ENCODE measurements at places on chromosomes 6 and 20.

DNA sequence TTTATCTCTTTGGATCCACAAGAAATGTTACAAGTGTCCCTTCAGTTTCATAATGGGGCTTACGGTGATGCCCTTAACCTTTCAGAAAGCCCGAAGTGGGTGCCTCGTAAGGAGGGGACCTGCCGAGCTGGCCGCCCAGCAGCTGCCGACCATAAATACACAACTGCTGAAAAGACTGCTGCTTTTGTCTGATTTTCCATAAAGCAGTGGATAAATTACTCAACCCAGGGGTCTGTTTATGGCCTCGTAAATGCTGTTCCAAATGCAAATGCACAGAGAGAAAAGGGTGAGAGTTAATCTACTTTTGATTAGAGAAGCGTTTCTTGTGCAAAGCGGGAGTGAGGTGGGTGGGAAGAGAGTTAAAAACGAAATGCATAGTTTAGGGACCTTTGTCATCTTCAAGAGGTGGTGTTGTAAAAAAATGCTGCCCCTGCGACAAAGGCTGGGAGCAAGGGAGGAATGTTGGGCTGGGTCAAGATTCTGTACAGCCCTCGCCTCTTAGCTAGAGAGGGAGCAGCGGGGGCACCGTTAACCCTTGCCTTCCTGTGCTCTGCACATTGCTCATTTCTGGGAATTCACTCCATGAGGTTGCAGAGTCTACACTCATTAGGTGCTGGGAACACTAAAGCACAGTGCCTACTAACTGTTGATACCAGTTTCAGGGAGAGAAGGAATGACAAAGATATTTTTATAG lies 112.0 kb upstream of the MTHFD1L start:
- no peak for DNase-seq
- H3K27ac ChIP-seq, result peak overlapping the region; percentile 46
- H3K4me3 ChIP-seq, result peak overlapping the region; percentile 52
- H3K36me3 ChIP-seq, result no peaks in the 10 kb centered on the region
- peaks cover 12% of the 10 kb centered on the region for H3K4me1 ChIP-seq

DNA sequence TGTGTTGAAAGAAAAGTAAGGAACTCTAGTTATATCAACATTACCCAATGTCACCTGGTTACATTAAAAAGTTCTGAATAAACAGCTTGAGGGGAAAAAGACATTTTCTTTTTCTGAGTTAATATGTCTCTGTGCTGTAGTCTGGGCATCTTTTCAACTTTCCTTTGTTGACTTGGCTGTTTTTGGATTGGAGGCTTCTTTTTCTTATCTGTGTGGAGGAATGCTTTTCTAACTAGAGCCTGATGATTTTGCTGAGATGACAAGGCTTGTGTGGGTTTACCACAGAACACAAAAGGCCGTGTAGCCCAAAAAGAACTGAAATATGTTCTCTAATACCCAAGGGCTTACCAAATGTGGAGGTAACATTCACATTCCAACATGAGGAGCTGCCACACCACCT lies 161.8 kb downstream of the KCNQ5 start:
- H3K27ac ChIP-seq, result no peak overlapping the region
- H3K4me1 ChIP-seq, result peaks cover 6% of the 10 kb centered on the region
- DNase-seq, result no peak
- no peaks in the 10 kb centered on the region for H3K27me3 ChIP-seq
- H3K4me3 ChIP-seq, result no peak overlapping the region

- no peak overlapping the region for H3K4me3 ChIP-seq
- peaks cover 19% of the 10 kb centered on the region for H3K4me1 ChIP-seq
- no peaks in the 10 kb centered on the region for H3K36me3 ChIP-seq
- no peak overlapping the region for H3K27ac ChIP-seq
Observed at GRCh38 chr6:110688661-110689268, 126.5 kb downstream of the CDK19 start.

GRCh38 chr6:46271107-46271506 lies 100.3 kb upstream of the ENPP5 start:
- H3K4me1 ChIP-seq, result no peaks in the 10 kb centered on the region
- H3K36me3 ChIP-seq, result no peaks in the 10 kb centered on the region
- H3K4me3 ChIP-seq, result no peak overlapping the region
- H3K27me3 ChIP-seq, result no peaks in the 10 kb centered on the region
- DNase-seq, result no peak

GRCh38 chr6:145547594-145548335 lies 187.6 kb downstream of the EPM2A start:
- DNase-seq, result no peak
- H3K4me3 ChIP-seq, result no peak overlapping the region
- H3K36me3 ChIP-seq, result no peaks in the 10 kb centered on the region

DNA sequence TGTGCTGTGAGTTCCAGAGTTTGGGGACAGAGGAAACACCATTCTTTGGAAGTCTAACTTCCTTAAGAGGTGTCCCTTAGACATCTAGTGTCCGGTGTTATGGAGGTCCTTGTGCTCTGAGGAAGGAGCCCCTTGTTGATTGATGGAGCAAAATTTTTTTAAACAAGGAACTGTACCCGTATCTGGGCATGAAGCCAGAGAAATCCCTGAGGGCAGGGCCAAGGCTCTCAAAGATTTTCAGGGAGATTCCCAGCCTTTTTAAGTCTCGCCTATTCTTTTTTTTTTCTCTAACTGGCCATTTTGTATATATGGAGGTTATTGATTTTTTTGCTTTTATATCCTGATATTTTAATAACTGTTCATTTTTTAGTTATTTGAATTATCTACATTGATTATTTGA lies 45.9 kb downstream of the TRIM38 start:
- H3K27me3 ChIP-seq, result no peaks in the 10 kb centered on the region
- no peaks in the 10 kb centered on the region for H3K36me3 ChIP-seq
- H3K4me1 ChIP-seq, result peaks cover 22% of the 10 kb centered on the region
- no peak overlapping the region for H3K27ac ChIP-seq
- DNase-seq, result no peak

- H3K27me3 ChIP-seq, result peaks cover 97% of the 10 kb centered on the region
- no peak overlapping the region for H3K27ac ChIP-seq
- peaks cover 63% of the 10 kb centered on the region for H3K4me1 ChIP-seq
- DNase-seq, result no peak
Observed at GRCh38 chr6:98835149-98836024, 1.0 kb downstream of the POU3F2 start.

DNA sequence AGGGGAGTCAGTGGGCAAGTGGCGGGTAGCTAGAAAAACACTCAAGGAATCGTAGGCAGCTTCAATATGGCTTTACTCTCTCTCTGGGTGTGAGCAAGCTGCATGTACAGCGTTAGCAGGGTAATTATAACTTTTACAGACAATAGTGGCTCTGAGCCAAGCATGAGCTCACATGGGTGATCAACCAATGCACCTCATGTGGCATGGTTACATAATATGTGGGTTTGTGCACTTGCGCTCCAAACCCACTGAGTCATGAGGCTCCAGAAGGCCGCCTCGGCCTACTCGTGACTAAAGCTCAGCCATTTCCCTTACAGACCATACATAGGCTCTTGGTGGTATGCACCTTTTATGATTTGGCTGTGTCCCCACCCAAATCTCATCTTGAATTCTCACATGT lies 78.4 kb upstream of the FBXL4 start:
- peaks cover 5% of the 10 kb centered on the region for H3K4me1 ChIP-seq
- no peak overlapping the region for H3K27ac ChIP-seq
- no peak overlapping the region for H3K4me3 ChIP-seq
- DNase-seq, result no peak

GRCh38 chr20:15889514-15890256 lies 683.6 kb downstream of the KIF16B start:
- peaks cover 41% of the 10 kb centered on the region for H3K4me1 ChIP-seq
- no peak overlapping the region for H3K4me3 ChIP-seq
- DNase-seq, result no peak

DNA sequence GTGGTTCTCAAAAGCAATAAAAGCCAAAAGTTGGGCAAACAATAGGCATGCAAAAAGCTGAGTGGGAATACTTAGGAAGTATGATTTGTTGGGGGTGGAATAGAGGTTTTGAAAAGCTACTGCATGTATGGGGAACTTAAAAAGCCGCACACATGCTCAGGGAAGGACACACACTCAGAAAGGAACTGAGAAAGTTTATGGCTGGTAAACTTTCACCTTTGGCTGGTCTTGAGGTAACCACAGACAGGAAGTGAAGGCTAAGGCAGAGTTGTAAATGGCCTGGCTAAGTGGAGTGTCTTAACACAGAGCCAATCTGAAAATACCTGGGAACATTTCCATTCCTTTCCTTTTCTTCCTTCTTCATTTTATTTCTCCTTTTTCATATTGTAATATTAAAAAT lies 134.5 kb upstream of the EXOC2 start:
- H3K4me3 ChIP-seq, result no peak overlapping the region
- DNase-seq, result no peak
- H3K4me1 ChIP-seq, result peaks cover 19% of the 10 kb centered on the region
- H3K27ac ChIP-seq, result no peak overlapping the region
- H3K27me3 ChIP-seq, result peaks cover 8% of the 10 kb centered on the region

- DNase-seq, result no peak
- H3K4me3 ChIP-seq, result peak overlapping the region; percentile 33
- H3K27me3 ChIP-seq, result no peaks in the 10 kb centered on the region
- H3K27ac ChIP-seq, result no peak overlapping the region
- peaks cover 15% of the 10 kb centered on the region for H3K36me3 ChIP-seq
Observed at GRCh38 chr6:33010356-33010755, 965 bp upstream of the HLA-DOA start.

DNA sequence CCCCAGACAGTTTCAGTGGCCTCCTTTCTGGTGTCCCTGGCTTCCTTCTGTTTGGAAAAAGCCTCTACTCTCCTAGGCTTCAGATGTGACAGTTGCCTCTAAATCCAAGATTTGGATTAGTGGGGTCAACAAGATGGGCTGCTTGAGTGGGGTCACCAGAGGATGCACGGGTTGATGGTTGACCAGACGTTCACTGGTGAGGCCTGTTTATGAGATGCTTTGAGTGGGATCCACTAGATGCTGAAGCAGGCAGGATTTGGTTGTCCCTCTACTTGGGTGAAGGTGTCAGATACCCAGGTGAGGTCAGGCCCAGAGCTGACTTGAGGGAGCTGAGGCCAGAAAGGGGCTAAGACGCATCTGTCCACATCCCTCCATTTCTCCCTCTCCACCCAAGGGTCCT lies 8.1 kb upstream of the DLGAP4 start:
- H3K4me3 ChIP-seq, result no peak overlapping the region
- no peak overlapping the region for H3K27ac ChIP-seq
- DNase-seq, result no peak
- H3K4me1 ChIP-seq, result peaks cover 2% of the 10 kb centered on the region
- H3K36me3 ChIP-seq, result no peaks in the 10 kb centered on the region

- peak; percentile 92 for DNase-seq
- H3K4me1 ChIP-seq, result peaks cover 11% of the 10 kb centered on the region
- no peak overlapping the region for H3K27ac ChIP-seq
- peaks cover 11% of the 10 kb centered on the region for H3K36me3 ChIP-seq
Observed at GRCh38 chr6:44062771-44063560, 64.3 kb downstream of the MRPL14 start.

DNA sequence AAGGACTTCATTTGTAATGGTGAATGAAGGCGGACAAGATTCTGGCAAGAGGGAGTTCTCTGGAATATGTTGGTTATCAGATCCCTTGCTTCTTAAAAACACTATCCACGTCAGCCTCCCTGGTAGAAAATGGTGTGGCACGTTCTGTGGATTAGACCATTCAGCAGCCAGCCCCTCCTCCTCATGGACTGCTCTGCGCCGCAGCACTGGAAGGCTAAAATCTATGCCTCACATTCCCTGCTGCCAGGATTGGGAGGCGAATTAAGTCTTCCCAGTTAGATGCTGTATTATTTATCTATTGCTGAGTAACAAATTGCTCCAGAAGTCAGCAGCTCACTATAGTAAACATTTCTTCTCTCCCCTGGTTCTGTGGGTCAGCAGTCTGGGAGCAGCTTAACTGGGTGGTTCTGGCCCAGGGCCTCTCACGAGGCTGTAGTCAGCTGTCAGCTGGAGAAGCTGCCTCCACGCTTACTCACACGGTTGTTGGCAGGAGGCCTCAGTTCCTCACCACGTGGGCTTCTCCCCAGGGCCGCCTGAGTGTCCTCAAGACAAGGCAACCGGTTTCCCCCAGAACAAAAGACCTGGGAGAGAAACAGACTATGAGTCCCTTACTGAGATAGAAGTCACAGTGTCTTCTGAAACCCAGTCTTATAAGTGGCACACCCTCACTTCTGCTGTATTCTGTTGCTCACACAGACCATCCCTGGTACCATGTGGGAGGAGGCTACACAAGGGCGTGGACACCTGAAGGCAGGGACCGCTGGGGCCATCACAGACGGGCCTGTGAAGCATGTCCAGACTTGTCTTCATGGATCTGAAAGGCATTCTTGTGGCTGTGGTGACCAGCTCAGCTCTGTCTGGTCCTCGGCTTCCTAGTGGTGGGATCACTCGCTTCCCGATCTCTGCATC lies 101.0 kb downstream of the NRN1 start:
- H3K4me3 ChIP-seq, result no peak overlapping the region
- DNase-seq, result no peak
- H3K27me3 ChIP-seq, result no peaks in the 10 kb centered on the region
- 0 out of 2 replicates have a peak, but pooled peaks cover 2% of the 10 kb centered on the region for H3K4me1 ChIP-seq
- no peak overlapping the region for H3K27ac ChIP-seq

DNA sequence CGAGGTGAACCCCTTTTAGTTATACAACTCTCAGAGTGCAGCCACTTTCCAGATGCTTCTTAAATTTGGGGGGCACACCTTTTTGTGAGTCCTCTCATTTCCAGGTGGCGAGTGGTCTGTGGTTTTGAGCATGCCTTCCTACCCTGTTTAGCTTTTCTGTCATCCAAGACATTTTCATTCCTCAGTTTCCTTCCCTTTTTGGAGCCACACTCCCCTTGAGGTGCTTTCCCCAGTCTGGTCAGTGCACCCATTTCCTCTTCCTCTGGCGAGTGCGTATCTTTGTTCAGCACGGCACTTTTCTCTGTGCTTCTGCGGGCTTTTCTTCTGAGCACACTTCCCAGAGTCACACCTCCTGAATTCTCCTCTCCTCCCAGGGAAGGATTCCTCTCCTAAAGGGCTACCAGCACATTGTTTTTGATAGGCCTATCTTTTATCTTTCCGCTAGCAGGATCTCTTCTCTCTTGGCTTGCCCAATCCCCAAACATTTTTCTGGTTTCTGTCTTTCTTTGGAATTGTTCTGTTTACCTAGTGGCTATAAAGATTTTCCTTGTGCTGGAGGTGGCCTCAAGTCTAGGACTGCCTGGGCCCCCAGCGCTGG lies 1.4 kb downstream of the PHF20 start:
- peak overlapping the region; percentile 96 for H3K27ac ChIP-seq
- no peak for DNase-seq
- peaks cover 20% of the 10 kb centered on the region for H3K27me3 ChIP-seq
- peaks cover 8% of the 10 kb centered on the region for H3K36me3 ChIP-seq
- H3K4me1 ChIP-seq, result peaks cover 47% of the 10 kb centered on the region

DNA sequence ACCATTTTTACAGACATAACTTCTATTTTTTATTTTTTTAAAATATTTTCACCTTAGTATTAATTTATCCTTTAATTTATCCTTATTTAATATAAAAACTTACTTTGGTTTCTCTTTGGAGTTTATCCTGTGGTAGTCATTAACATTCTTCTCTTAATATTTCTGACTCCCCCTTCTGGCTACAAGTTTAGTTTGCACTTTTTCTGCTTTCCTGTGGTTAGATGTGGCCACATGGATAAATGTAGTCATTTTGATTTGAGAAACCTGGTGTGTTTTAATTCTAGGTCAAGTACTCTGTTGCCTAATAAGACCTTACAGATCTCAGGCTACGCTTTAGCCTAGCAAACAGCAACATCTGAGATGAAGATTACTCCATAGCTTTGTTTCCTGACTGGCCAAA lies 1187.5 kb downstream of the HACE1 start:
- H3K27me3 ChIP-seq, result no peaks in the 10 kb centered on the region
- peaks cover 4% of the 10 kb centered on the region for H3K36me3 ChIP-seq
- DNase-seq, result no peak
- H3K4me1 ChIP-seq, result no peaks in the 10 kb centered on the region

GRCh38 chr6:105274678-105275077 lies 94.9 kb upstream of the POPDC3 start:
- peaks cover 23% of the 10 kb centered on the region for H3K36me3 ChIP-seq
- peaks cover 15% of the 10 kb centered on the region for H3K4me1 ChIP-seq
- H3K4me3 ChIP-seq, result no peak overlapping the region
- H3K27ac ChIP-seq, result no peak overlapping the region

Data from WTC11 (cell line).